PC-3 (cell line): ENCODE measurements at places on chromosomes 12 and 14. TPM values are rescaled to one million over a fixed set of nuclear protein-coding genes. Genes with fewer than 3 reads are reported as not detected.
A peak's percentile ranks its signal among the peaks of the same experiment; 100 is the strongest.

The OR4K2 gene
- total RNA-seq: not detected in 2 replicates

The TAS2R42 gene
- not detected in 2 replicates for total RNA-seq

- no peak for DNase-seq
These were observed 47.1 kb downstream of the MLXIP start for GRCh38 chr12:122125452-122126341.

- DNase-seq: no peak
These were observed 98.5 kb downstream of the SINHCAF start for GRCh38 chr12:31227401-31227981.

DNA sequence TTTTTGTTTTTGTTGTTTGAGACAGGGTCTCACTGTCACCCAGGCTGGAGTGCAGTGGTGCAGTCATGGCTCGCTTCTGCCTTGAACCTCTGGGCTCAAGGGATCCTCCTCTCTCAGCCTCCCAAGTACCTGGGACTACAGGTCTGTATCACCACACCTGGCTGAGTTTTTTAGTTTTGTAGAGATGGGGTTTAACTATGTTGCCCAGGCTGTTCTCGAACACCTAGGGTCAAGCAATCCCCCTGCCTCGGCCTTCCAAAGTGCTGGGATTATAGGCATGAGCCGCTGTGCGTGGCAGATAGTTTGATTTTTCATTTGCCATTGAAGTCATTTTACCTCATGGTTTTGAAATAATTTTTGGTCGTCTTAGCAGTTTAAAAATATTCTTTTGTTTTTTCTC is 94.3 kb upstream of the EIF5 start:
- DNase-seq: no peak

The FERMT2 gene
- total RNA-seq: 29.1 and 38.6 TPM in 2 replicates

- DNase-seq: no peak
These were observed 45.4 kb downstream of the ANO2 start for GRCh38 chr12:5899675-5900074.

- no peak for DNase-seq
These were observed 77.0 kb downstream of the TMEM117 start for GRCh38 chr12:43912859-43913258.

The WNT5B gene
- 1.7 and 2.2 TPM in 2 replicates for total RNA-seq

GRCh38 chr12:13367973-13368372 is 171.4 kb downstream of the EMP1 start:
- no peak for DNase-seq

DNA sequence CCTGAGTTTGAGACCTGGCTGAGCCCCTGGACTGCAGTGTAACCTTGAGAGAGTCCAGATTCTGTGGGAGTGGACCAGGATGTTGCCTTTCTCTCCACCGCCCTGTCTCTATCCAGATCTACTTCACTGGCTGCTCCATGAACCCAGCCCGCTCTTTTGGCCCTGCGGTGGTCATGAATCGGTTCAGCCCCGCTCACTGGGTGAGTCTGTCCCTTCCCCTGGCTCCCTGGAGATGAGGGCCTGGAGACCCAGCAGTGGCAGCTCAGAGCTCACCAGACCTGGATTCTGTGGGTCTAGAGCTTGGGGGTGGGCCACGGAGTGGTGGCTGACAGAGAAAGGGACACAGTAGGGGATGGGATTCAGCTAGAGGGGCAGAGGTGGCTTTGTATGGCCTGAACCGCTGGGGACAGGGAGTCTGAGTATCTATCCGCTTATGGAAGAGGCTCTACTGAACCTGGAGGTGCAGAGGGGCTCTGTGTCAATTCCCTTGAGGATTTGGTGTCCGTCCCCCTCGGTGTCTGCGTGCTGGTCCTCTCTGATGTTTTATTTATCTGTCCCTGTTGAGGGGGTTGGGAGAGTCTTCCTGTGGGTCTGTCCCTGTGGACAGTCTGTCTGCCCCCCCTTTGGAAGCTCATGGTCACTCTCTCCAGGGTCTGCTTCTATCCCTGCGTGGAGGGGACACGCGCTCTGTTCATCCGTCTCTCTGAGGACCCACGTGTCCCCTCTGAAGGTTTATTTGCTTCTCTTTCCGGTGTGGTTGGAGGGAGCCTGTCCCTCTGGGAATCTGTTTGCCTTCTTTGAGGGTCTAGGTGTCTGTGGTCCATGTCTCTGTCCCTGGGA is 2.5 kb downstream of the AQP5 start:
- DNase-seq: no peak

DNA sequence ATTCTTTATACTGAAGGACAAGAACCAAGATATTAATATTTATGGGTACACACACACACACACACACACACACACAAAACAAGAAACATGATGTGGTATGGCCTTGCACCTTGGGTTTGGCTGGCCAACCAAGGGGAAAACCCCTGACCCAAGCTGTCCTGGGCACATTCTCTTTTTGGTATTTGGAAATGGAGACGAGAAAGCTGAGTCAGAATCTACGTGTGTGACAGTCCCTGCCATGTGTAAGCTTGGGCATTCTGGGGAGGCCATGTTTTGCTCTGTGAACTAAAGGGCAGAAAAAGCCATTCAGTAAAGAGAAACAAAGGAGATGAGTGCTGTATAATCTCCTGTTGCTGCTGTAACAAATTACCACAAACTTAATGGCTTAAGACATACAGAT is 35.6 kb downstream of the PTGER2 start:
- DNase-seq: no peak

The KLRB1 gene
- not detected in 2 replicates for total RNA-seq

DNA sequence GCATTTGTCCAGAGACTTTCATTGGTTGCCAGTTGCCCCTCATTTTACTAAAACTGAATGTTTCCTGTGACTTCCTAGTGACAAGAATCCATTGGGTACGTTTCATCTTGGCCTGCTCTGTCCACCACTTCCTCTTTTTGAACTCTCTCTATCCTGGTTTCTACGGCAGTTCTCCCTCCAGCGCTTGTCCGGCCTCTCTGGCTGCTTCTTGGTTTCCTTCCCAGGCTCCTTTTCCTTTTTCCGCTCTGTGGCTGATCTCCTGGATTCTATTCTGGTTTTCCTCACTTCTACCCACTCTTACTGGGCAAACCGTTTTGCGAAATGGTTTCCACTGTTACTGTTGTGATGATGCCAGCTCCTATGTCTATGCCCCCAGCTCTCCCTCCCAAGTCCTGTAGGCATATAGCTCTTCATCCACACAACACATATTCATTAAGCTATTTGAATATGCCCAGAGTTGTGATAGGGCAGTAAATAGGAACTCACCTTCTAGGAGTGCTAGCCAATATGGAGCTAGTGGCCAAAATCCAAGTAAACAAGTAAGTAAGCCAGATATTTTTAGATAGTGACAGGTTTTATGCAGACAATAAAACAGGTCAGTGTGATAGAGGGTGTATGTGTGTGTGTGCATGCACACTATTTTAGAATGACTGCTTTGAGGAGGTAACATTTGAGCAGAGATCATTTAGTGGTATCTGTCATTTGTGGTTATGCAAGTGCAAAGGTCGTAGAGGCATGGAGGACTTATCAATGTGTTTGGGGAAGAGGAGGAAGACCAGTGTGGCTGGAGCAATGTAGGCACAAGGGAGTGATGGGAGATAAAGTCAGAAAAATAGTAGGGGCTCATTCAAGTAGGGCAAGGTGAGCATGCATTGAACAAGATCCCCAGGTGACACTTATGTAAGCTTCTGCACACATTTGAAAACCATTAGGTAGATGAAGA is 27.9 kb upstream of the CTDSP2 start:
- DNase-seq: no peak

GRCh38 chr12:107091989-107092641 is 1.2 kb downstream of the CRY1 start:
- DNase-seq: peak; percentile 97

GRCh38 chr12:2550561-2551411 is 244.0 kb upstream of the FKBP4 start:
- peak; percentile 38 for DNase-seq

DNA sequence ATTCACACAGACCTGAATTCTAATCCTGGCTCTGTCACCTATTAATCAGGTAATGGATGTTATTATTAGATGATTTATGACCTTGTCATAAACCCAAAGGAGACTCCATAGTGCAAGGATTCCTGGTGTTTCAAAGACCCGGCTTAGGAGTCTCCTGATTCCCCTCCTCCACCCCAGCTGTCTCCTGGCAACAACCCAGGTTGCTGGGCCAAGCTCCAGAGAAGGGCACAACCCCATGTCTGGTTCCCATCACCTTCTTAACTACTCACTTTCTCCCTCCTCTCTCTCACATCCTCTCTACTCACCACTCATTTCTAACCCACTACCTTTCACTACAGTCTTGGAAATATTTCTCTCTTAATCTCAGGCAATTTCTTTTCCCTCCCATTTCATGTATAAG is 41.6 kb downstream of the RHOJ start:
- DNase-seq: no peak

- peak; percentile 69 for DNase-seq
These were observed at the start of gene INSM2 for GRCh38 chr14:35533357-35534207. Gene INSM2 (plus strand): TSS chr14:35534164. CDS start chr14:35534253, 89 bp downstream.

GRCh38 chr12:12003609-12004008 is 67.1 kb upstream of the BCL2L14 start:
- DNase-seq: no peak

DNA sequence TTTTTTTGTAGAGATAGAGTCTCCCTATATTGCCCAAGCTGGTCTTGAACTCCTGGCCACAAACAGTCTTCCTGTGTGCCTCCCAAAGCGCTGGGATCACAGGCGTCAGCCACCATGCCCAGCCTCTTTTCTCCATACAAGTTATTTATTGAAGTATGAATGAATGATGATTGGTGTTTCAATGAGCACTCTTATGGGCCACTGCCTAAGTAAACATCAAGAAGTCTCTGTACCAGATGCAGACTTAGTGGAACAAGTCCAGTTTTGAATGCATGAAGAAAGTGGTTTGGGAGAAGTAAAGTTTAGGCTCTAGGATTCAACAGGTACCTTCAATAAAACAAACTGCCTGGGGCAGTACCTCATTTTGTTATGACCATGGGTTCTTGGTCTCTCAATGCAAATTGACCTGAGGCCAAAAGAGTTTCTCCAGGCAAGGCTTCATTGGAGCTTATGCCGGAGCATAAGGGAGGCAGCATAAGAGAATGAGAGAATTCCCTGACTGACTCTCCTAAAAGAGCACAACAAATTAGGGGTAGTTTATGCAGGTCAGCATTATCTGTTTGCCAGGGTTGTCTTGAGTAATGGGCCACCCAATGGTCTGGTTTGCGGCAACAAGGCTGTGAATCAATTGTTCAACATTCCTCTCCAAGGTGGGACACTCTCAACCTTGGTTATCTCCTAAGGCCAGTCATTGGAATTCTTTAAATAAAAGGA is 1.1 kb upstream of the GMFB start:
- DNase-seq: peak; percentile 44

The ANO2 gene
- not detected in 2 replicates for total RNA-seq

The CCDC88C gene
- 19.7 and 27.4 TPM in 2 replicates for total RNA-seq

DNA sequence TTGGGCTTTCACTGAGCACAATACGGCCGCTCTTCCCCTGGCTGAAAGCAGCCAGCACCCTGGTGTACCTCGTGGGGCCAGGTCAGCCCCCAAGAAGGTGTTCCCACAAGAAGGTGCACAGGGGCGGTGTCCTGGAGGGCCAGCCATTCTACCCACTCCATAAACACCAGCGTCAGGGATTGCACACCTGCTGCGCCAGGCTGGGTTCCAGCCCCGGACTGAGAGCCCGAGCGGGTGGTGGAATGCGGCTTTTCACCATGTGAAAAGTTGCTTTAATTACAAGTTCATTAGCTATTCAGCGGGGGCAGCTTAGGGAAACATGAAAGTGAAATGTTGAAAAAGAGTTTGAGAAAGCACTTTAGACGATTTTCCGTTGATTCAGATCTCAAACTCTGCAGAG is 17.5 kb upstream of the MMP17 start:
- no peak for DNase-seq

DNA sequence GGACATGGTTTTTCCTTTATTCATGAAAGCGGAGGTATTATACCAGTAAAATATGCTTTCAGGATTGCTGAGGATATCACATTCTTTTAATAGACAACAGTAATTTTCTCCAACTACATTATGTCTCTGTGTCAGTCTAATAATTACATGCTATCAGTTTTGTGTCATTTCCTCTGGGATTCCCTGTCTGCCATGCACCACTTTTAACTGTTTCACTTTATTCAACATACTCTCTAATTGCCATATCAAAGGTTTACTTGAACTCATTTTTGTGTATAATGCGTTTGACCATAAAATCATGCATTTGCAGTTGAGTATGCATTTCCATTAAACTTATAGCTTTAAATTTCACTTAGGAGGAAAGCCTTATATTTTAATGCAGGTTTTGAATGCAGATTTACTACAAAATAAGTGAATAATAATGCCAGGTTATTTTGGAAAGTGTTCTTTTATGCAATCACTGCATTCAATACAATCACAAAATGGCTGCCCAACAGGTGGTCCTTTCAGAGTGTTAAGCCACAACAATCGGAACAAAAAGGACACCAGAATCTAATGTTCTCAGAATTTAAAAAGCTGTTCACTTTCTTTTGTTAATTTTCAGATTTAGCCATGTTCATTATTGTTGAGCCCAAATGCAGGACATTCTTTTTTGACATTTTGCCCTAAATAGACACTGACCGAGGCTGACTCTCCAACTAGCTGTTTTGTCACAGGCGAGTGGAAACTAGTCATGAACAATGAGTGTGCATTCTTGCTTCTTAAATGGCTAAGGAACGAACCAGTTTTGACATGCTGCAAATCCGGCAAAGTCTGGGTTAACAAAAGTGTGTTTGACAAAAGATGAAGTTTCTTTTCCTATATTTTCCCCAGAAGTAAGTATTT is 40.9 kb downstream of the MBIP start:
- no peak for DNase-seq

DNA sequence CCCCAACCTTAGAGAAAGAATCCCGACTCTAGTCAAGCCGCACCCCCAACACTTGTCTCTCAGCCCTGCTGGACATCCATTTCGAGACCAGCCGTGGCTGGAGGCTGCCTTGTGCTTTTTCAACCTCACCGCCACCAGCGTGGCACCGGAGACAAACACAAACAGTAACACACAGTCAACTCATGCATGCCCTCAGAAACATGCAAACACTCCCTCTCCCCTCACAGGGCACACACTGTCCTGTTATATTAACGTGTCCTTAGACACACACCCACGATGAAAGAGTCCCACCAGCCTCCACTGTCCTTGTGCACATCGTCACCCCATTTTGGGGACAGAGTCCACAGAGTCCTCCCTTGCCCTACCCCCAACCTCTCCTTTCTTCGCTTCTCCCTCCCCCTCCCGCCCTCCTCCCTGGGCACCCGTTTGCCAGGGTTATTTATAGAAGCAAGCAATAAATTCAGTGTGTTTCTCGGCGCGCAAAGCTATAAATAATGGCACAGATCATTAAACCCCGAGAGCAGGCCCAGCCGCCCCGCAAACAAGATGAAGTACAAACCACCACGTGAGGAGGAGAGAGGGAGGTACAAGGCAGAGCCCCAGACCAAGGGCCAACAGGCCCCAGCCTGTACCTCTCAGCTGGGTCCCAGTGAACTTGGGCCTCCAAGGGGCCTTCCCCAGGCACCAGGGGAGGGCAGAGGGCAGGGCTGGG is 27.9 kb downstream of the SMUG1 start:
- no peak for DNase-seq

DNA sequence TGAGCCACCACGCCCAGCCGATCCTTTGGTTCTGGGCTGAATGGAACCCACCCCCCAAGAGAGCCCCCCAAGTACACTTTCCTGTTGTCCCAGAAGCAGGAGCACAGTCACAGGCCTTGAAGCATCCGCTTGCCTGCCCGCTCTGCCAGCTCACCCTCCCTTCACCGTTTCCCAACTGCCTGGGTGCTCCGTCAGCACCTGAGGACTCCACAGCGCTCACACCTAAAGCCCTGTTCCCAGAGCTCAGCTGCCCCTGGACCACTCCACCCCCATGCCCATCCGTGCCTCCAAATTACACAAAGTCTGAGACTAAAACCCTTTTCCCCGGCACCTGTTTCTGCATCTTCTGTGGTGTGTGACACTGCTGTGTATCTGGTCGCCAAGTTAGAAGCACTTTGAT is 44.3 kb upstream of the TRAF3 start:
- DNase-seq: no peak

The INTS13 gene
- 61.8 and 74.1 TPM in 2 replicates for total RNA-seq
